CD4-positive, CD25-positive, alpha-beta regulatory T cell (primary cell): ENCODE measurements at places on chromosomes 1 and 21.

- no peak for DNase-seq
Measured at GRCh38 chr1:42142894-42143675, 10.1 kb upstream of the GUCA2B start.

DNA sequence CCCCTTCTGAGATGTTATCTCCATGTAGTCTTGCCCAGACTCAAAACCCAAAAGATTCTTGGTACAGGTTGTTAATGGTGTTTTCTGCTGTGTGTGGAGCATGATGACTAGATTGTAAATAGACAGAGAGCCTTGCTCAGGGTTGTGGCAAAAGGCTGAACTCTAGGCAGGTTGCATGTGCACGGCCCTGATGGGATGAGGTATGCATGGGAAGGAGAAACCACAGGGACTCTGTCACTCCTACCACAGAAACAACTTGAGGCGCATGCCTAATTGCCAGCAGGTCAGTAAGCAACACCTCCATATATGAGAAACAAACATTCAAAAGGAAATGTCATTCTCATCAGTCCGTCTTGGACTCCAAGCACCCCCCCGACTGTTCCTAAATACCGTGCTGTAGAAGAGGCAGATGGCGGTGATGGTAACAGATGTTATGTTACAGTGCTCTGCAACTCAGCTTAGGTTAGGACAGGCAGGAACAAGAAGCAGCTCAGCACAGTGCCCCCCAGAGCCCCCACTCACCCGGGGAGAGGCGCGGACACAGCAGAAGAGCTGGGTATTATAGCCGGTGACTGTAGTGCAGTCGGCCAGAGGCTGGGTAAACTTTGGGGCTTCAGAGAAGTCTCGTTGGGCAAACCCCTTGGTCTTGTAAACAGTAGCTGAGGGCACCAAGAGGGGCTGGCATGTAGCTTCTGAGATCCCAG is 10.9 kb downstream of the MYBPHL start:
- no peak for DNase-seq

- no peak for DNase-seq
Measured at GRCh38 chr1:17342014-17342441, 30.0 kb upstream of the PADI6 start.

GRCh38 chr21:44087426-44088400 is 19.5 kb upstream of the PWP2 start:
- no peak for DNase-seq

DNA sequence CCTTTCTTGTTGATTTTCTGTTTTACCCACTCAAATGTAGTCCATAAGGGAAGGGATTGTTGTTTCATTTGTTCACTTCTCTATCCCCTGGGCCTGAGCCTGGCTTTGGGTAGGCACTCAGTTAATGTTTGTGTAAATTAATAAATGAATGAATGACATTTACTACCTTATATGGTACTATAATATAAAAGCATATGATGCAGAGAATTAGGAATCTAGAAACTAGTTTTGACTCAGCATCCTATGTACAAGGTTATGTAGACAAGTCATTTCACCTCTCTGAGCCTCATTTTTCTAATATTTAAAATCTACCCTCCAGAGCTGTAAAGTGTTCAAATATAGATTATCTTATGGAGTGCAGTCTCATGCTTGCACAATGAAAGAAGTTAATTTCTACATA is 68.9 kb upstream of the S1PR1 start:
- peak; percentile 34 for DNase-seq
